A172 (cell line): ENCODE measurements at places on chromosomes 1 and 21. TPM values are rescaled to one million over a fixed set of nuclear protein-coding genes. Genes with fewer than 3 reads are reported as not detected.

Gene KRTAP12-2
- not detected in 2 replicates for total RNA-seq

Gene F3
- 79.2 and 79.3 TPM in 2 replicates for total RNA-seq

Gene YTHDF2
- total RNA-seq, result 48.2 and 51.3 TPM in 2 replicates

Gene KANK4
- total RNA-seq, result 0.09 TPM in 1 of 2 replicates, not detected in the other

Gene SLAMF7
- total RNA-seq, result 0.29 and 0.57 TPM in 2 replicates

Gene TMEM52
- not detected in 2 replicates for total RNA-seq

Gene KCNJ15
- total RNA-seq, result 0.16 TPM in 1 of 2 replicates, not detected in the other

Gene F13B
- total RNA-seq, result not detected in 2 replicates

Gene GART
- total RNA-seq, result 149 and 187 TPM in 2 replicates

Gene FAM151A
- total RNA-seq, result not detected in 2 replicates

Gene INSRR
- total RNA-seq, result not detected in 2 replicates

Gene TAS1R1
- not detected in 2 replicates for total RNA-seq

Gene SPRR2G
- total RNA-seq, result not detected in 2 replicates

Gene OXCT2
- total RNA-seq, result not detected in 2 replicates

Gene HPCAL4
- total RNA-seq, result 0.05 TPM in 1 of 2 replicates, not detected in the other

Gene SLC50A1
- 30.4 and 39.8 TPM in 2 replicates for total RNA-seq

Gene ATP5PB
- total RNA-seq, result 435 and 458 TPM in 2 replicates

Gene NEGR1
- 0.03 TPM in 1 of 2 replicates, not detected in the other for total RNA-seq

Gene KCNT2
- total RNA-seq, result 0.86 and 1.2 TPM in 2 replicates

Gene ARMH1
- total RNA-seq, result not detected in 2 replicates

Gene FNDC5
- total RNA-seq, result 0.41 TPM in 1 of 2 replicates, not detected in the other

Gene GFI1
- total RNA-seq, result 0.38 and 0.60 TPM in 2 replicates

Gene OR14K1
- total RNA-seq, result not detected in 2 replicates

Gene CNKSR1
- not detected in 2 replicates for total RNA-seq

Gene ABCG1
- total RNA-seq, result 2.5 and 2.9 TPM in 2 replicates

Gene P3R3URF
- not detected in 2 replicates for total RNA-seq

Gene COA6
- 78.1 and 81.3 TPM in 2 replicates for total RNA-seq

Gene PTGFRN
- total RNA-seq, result 44.5 and 55.4 TPM in 2 replicates

Gene GNG4
- total RNA-seq, result 3.2 and 3.5 TPM in 2 replicates

Gene KRTAP20-1
- not detected in 2 replicates for total RNA-seq

Gene NDUFS5
- 692 and 1,210 TPM in 2 replicates for total RNA-seq

Gene GJA8
- total RNA-seq, result not detected in 2 replicates

Gene SPAG17
- 0.05 and 0.12 TPM in 2 replicates for total RNA-seq

Gene NR0B2
- not detected in 2 replicates for total RNA-seq

Gene PLA2G2C
- total RNA-seq, result not detected in 2 replicates

Gene GREM2
- 0.03 and 0.07 TPM in 2 replicates for total RNA-seq

Gene RAB4A
- 48.5 and 61.5 TPM in 2 replicates for total RNA-seq

Gene USH2A
- total RNA-seq, result 6.9 and 8.1 TPM in 2 replicates

Gene FCGR2B
- total RNA-seq, result not detected in 2 replicates

Gene KLHL17
- 2.9 and 8.0 TPM in 2 replicates for total RNA-seq

Gene MX1
- total RNA-seq, result 10.1 and 11.4 TPM in 2 replicates

Gene SMCP
- not detected in 2 replicates for total RNA-seq

Gene ROR1
- 7.0 and 9.7 TPM in 2 replicates for total RNA-seq

Gene CLDN17
- not detected in 2 replicates for total RNA-seq

Gene TMEM269
- total RNA-seq, result 0.05 TPM in 1 of 2 replicates, not detected in the other

Gene RNF223
- total RNA-seq, result not detected in 2 replicates

Gene TDRD10
- not detected in 2 replicates for total RNA-seq

Gene RPL22
- 88.4 and 112 TPM in 2 replicates for total RNA-seq

Gene CFAP107
- total RNA-seq, result not detected in 2 replicates

Gene HES2
- 2.0 and 3.9 TPM in 2 replicates for total RNA-seq

Gene GBP4
- 0.02 and 0.12 TPM in 2 replicates for total RNA-seq
